ENCODE measurements at places on chromosomes 11 and 22.
A peak's percentile ranks its signal among the peaks of the same experiment; 100 is the strongest.

DNA sequence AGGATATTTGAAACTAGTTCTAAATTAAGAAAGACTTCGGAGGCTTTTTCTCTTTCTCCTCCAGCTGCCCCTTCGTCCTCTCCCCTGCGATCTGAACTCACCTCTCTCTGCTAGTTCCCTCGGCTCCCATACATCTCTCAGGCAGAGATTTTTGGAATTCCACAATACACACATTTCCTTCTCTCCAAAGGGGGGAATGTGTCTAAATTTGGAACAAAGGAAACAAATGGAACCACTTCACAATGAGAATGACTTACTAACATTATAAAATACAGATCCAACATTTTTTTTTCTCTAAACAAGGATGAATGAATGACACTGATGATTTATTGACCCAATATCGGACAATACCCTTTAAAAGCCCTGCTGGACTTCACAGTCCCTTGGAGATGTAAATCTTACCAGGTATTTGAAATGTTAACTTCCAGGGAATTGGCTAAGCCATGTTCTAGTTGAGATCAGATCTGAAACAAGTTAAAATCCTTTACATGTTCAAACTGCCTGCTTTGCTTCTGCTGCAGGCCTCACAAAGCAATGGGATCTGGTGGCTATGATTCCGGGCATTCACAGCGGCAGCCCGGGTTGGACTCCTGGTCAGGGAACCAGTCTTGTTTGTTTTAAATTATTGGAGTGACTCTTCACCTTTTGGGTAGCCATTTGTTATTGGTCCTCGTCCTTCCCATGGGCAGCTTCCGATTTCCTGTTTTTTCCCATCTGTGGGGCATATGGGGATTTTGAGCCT lies 20.5 kb upstream of the GSTP1 start:
- DNase-seq = no peak

GRCh38 chr11:16155448-16155847 lies 200.9 kb downstream of the SOX6 start:
- DNase-seq = no peak

- no peak for DNase-seq
These were observed 6.7 kb downstream of the NDUFV1 start for GRCh38 chr11:67613313-67613959.

- no peak for DNase-seq
These were observed 53.6 kb downstream of the CECR2 start for GRCh38 chr22:17422736-17423343.

DNA sequence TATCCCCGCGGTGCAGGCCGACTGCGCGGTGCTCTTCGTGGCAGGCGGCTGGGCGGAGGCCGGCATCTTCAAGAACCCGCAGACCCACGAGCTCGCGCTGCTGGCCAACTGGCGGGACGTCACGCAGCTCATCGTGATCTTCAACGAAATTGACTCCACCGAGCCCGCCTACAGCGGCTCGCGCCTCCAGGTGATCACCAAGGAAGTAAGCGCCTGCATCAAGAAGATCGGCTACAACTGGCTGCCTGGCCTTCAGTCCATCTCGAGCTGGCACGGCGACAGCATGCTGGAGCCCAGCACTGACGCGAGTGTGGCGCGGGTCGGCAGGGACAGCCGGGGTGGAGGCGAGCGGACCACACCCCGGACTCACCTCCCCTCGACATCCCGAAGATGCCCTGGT lies 53.9 kb upstream of the MTNR1B start:
- peak; percentile 3 for DNase-seq

DNA sequence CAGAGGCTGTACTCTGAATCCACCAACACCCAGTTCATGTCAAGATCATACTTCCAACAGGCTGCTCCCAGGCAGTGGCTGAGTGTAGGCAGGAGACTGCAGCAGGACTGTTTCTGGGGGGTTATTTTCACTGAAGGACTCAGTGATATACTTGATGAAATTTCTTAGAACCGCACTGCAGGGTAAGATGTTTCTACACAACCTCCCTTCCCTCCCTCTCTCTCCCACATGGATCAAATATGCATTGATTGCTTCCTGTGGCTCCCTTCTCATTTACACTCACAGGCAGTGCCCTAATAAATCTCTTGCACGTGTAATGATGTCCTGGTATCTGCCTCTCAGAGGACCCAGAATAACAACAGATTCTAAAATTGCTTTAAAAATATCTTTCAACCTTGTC lies 251.3 kb upstream of the CCDC179 start:
- no peak for DNase-seq

- DNase-seq = no peak
These were observed 1133.3 kb downstream of the BRD1 start for GRCh38 chr22:48694296-48694883.

Data from GM06990 (cell line).